ENCODE measurements at places on chromosomes 7 and 10. TPM values are rescaled to one million over a fixed set of nuclear protein-coding genes. Genes with fewer than 3 reads are reported as not detected.

The SGPL1 gene
- total RNA-seq: 27.7 TPM

The PDE6C gene
- not detected for total RNA-seq

The CCDC3 gene
- total RNA-seq: 2.2 TPM

The PHYHIPL gene
- not detected for total RNA-seq

The LBX1 gene
- not detected for total RNA-seq

The CALHM1 gene
- total RNA-seq: not detected
